Liver (tissue), 10 donors: ENCODE measurements at places on chromosomes 3 and 15. TPM values are rescaled to one million over a fixed set of nuclear protein-coding genes. Genes with fewer than 3 reads are reported as not detected.
A peak's percentile ranks its signal among the peaks of the same experiment; 100 is the strongest.

- H3K4me3 ChIP-seq, result no peak overlapping the region
- no peaks in the 10 kb centered on the region for H3K4me1 ChIP-seq
- H3K27ac ChIP-seq, result no peak overlapping the region
These were observed 10.8 kb upstream of the LRRC15 start for GRCh38 chr3:194380326-194380725.

GRCh38 chr3:127821394-127821793 is 921 bp downstream of the MGLL start:
- peaks cover 14% of the 10 kb centered on the region for H3K4me1 ChIP-seq
- peak overlapping the region; percentile 80 for H3K27ac ChIP-seq
- no peaks in the 10 kb centered on the region for H3K27me3 ChIP-seq
- peak overlapping the region; percentile 83 for H3K4me3 ChIP-seq

- DNase-seq, result no peak
- H3K4me3 ChIP-seq, result no peak overlapping the region
- H3K36me3 ChIP-seq, result no peaks in the 10 kb centered on the region
- H3K4me1 ChIP-seq, result no peaks in the 10 kb centered on the region
- no peak overlapping the region for H3K27ac ChIP-seq
These were observed 124.3 kb upstream of the TMC3 start for GRCh38 chr15:81498294-81498693.

DNA sequence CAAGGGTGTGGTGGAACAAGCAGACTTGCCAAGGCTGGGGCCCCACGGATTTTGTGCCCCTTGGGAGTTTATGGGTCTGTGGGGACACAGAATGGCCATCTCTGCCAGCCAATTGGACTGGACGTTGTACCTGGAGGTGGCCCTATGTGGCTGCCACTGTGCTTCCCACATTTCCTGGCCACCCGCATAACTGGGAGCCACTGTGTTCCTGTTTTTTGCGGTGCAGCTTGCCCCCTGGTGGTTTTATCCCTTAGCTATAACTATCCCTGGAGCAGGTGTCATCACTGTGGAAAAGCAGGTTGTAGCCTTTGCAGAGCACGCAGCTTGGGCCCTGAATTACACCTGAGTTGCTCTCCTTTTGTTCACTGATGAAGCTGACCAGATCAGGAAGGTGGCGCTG is 306.3 kb downstream of the ZPLD1 start:
- no peak for DNase-seq
- no peak overlapping the region for H3K27ac ChIP-seq
- H3K4me3 ChIP-seq, result no peak overlapping the region

- no peak overlapping the region for H3K4me3 ChIP-seq
- no peak for DNase-seq
- H3K4me1 ChIP-seq, result no peaks in the 10 kb centered on the region
- no peaks in the 10 kb centered on the region for H3K27me3 ChIP-seq
- H3K36me3 ChIP-seq, result no peaks in the 10 kb centered on the region
- no peak overlapping the region for H3K27ac ChIP-seq
These were observed 312.1 kb downstream of the ARRDC4 start for GRCh38 chr15:98272625-98273024.

HYAL1 gene
- 82.3 TPM for polyA plus RNA-seq
